Occipital lobe (tissue), 3 donors: ENCODE measurements at places on chromosomes 12 and 14. TPM values are rescaled to one million over a fixed set of nuclear protein-coding genes. Genes with fewer than 3 reads are reported as not detected.

FAM181A gene
- 3.0 TPM for total RNA-seq

DNA sequence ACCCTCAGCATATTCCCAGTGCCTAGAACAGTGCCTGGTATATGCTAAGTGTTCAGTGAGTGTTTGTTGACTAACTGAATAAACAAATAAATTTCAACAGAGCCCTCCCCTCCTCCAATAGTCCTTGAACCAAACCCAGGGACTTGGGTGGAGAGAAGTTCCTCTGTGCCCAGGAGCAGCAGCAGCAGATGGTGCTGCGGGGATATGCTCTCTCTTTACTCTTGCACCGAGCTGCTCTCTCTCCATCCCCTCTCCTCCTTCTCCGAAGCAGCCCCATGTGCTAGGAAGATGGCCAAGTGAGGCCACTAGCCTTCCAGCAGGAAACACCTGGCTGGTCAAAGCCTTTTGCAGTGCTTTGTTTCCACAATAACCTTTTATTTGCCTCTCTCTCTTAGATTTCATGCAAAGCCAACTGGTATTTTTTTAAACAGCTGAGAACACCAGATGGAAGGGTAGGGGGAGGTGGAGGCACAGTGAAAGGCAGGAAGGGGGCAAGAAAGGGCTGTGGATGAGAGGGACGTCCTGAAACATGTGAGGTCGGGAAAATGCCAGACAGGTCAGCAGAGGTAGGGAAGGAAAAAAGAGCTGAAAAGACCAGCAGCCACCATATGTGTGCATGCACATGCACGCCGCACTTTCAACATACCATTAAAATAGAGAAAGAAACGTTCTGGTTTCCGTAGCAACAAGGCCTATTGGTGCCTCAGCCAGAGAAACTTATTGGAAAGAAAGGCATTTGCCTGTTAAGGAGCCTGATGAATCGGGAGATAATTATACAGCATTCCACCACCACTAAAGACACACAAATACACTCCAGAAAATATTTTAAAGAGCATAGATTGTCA is 78.9 kb downstream of the EMP1 start:
- DNase-seq, result no peak

SIX6 gene
- total RNA-seq, result not detected

CCT2 gene
- 270 TPM for total RNA-seq

DNA sequence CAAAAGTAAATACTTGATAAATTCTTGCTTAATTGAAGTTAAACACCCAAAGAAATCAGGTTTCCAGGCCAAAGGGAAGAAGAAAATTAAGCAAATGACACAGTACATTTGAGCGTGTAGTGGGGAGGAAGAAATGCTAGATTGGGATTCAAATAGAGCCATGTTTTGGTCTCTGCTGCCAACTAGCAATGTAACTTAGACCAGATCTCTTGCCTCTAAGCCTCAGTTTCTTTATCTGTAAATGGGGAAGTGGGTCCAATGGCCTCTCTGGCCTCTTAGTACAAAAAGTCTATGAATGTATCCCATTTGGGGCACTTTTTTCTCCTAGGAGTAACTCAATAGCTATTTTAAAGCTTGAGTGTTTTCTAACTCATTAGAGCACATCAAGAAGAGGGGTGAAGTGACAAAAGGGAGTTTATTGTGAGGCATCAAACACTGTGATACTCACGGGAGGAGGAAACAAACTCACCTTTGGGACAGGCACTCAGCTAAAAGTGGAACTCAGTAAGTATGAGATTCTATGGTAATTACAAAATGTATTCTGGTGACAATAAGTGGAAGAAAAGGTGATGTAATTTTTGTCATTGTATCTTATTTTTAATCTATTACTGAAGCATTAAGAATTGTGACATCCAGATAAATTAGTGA is 55.8 kb downstream of the DAD1 start:
- no peak for DNase-seq

NTS gene
- 1.2 TPM for total RNA-seq

CYP46A1 gene
- total RNA-seq, result 2.3 TPM

MGP gene
- 3.9 TPM for total RNA-seq

DNA sequence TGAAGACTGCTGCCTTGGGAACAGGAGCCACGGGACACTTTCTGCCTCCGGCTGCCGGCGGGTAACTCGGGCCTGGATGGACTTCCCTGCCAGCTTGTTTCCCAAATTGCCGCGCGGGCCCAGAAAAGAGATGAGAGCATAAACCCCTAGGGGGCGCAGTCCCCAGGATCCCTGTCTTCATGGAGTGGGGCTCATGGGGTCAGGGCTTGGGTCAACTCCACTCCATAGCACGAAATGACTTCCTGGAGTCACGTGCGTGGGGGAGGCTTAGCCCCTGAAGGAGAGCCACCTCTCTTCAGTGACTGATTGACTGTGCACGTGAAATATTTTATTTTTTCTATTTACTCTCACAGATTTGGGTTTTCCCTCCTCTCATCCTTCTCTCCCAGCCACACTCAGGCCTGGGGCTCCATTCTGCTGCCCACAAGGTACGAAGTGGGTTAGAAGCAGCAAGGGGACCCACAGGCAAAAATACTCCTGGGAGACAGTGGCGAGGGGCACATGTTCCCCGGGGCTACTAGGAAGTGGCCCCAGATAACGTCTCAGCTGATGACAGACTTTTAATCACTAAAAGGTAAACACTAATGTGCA is 10.0 kb downstream of the PGF start:
- DNase-seq, result no peak

GPR84 gene
- total RNA-seq, result 0.16 TPM

KRT74 gene
- not detected for total RNA-seq

GRCh38 chr14:106844608-106845285 is 1318.4 kb downstream of the TMEM121 start:
- DNase-seq, result no peak

- no peak for DNase-seq
These were observed 4.8 kb upstream of the KRT74 start for GRCh38 chr12:52578469-52578868.
